ENCODE measurements at places on chromosomes 1 and 21.
A peak's percentile ranks its signal among the peaks of the same experiment; 100 is the strongest.

DNA sequence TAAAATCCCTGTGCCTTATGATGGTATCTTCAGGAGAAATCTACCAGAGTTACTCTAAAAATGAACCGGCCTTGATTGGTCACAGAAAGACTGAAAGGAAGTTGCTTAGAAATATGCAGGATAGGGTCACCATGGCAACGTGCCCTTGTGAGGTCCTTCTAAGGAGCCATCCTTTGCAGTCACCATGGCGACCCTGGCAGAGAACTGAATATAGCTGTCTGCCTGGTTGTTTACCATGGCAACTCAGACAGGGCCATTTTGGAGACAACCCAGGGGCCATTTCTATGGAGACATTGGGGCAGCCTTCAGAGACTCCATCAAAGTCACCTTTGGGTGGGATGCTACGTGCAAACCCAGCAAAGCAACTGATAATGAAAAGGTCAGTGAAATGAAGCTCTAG is 43.0 kb downstream of the SNX7 start:
- peak; percentile 35 for DNase-seq

DNA sequence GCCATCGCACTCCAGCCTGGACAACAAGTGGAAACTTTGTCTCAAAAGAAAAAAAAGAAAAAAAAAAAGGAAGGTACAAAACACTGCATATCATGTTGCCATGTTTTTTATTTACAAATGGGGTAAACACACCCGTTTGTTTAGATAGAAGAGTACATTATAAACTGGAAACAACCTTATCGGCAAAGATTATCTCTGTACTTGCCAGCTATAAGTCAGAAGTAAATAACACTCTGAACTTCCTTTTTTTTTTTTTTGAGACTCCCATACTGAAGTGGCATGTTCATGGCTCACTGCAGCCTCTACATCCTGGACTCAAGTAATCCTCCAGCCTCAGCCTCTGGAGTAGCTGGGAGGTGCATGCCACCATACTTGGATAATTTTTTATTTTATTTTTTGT is 21.9 kb downstream of the USP48 start:
- no peak for DNase-seq

DNA sequence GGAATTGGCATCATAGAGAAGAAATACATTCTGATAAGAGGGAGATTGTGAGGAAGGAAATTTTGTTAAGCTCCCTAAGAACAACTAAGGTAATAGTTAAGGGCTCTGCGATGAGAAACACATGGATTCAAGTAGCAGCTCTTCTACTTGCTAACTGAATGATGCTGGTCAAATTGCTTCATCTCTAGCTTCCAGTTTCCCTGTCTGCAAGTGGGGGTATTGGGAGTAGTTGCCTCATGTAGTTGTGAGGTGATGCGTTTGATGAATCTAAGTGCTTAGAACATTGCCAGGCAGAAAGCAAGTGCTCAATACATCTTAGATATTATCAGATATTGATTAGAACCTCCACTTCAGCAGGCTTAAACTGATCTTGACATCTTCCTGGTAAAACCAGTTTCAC is 84.8 kb downstream of the CD58 start:
- DNase-seq, result peak; percentile 56

DNA sequence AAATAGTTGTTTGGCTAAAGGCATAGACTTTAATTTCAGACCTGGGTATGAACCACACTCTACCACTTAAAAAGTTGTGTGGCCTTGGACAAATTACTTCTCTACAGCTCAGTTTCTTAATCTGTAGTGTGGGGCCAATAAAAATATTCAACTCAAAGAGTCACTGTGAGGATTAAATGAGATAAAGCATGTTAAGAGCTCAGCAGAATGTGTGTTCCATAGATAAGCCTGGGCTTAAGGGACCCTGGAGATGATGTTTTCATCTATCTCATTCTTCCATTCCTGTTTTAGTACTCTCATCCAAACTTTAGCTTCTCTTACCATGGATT is 17.7 kb downstream of the S100A10 start:
- DNase-seq, result no peak

DNA sequence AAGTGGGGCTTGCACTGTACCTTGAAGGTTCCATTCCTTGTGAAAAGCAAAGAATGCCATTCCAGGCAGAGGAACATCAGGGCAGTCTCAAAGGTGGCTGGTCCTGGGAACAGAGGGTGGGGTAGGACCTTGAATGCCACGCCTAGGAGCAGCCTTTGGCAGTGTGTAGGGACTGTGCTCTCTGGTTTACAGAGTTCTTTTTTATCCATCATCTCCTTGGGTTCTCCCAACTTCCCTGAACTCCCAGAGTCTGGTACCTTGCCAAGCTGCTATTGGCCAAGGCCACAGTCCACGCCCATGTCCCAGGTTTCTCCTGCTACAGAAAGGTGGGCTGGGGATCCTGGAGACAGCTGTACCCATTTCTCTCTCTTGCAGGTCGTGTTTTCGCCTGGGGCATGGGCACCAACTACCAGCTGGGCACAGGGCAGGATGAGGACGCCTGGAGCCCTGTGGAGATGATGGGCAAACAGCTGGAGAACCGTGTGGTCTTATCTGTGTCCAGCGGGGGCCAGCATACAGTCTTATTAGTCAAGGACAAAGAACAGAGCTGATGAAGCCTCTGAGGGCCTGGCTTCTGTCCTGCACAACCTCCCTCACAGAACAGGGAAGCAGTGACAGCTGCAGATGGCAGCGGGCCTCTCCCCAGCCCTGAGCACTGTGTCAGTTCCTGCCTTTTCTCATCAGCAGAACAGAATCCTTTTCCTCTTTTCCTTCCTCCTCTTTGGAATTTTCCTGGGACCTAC is 15.3 kb upstream of the TRNAU1AP start:
- no peak for DNase-seq

- DNase-seq, result no peak
These were observed 180.9 kb downstream of the PRDM16 start for GRCh38 chr1:3249631-3250501.

DNA sequence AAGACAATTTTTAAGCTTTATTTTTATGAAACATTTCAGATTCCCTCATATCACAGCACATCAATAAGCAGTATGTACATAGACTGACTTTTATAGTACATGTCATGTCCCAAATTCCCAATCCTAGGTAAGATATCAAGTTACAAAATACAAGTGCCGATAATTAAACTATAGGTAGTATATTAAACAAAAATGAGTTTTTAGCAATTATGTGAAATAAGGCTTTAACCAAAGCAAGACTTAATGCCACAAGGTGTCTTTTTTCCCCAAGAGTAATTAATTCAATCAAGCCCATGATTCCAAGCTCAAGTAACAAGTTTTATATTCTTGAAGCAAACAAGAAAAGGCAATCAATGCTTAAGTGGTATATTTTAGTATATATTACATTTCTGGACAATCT is 4.9 kb downstream of the EXOC8 start:
- DNase-seq, result no peak

- DNase-seq, result peak; percentile 2
These were observed 579 bp upstream of the ZNF684 start for GRCh38 chr1:40530735-40531380.

- no peak for DNase-seq
These were observed 61.0 kb upstream of the ATP1A1 start for GRCh38 chr1:116311756-116312680.

DNA sequence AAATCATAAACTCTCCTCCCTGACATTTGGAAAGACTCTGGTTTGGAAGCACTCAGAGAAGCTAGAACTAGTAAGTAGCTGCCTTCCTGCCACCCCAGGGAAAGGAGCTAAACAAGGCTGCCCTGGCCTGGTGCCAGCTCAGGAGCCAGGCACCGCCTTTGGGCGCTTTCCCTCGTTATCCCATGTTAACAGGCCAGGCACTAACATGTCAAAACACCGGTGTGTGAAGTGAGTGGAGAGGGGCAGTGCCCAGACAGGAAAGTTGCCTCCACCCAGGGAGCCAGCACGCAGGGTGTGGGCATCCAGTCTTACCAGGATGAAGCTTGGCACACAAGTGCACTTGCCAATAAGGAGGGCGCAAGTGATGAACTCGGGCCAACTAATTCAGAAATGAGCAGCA is 346.8 kb downstream of the RRAGC start:
- DNase-seq, result no peak

DNA sequence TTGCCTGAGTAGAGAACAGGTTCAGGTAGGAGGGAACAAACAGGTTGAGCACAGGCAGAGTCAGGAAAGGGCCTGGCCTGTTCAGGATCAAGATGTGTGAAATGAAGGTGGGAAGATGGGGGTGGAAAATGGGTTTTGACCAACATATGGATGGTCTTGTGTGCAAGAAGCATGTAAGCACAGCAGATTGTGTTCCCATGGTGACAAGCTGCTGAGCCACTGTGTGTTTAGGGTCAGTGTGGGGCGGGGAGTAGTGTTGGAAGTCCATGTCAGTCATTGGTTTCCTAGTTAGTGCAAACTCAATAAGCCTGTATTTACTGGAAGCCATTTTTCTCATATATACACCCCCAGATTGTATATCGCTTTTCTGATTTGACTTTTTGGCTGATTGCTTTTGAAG is 111.9 kb downstream of the CAMTA1 start:
- no peak for DNase-seq
